ENCODE measurements at places on chromosomes 7 and 10.

DNA sequence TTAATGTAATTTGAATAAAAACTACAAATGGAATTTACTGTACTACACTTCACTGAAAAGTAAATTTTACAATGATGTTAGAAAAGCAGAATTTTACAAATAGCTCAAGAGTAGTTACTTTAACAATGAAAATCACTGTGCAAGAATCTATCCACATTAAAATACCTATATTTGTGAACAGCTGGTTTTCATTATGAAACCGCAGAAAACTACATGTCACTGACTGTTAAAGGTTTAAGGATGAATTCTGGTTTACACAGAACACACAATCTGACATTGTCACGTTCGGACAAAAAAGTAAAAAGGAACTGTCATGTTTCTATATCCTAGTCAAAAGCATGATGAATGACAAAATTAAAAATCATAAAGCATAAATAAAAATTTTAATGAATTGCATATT is 415.3 kb upstream of the PRKCQ start:
- DNase-seq = no peak

- DNase-seq = no peak
Measured at GRCh38 chr7:523347-524336, 4.0 kb upstream of the PDGFA start.

DNA sequence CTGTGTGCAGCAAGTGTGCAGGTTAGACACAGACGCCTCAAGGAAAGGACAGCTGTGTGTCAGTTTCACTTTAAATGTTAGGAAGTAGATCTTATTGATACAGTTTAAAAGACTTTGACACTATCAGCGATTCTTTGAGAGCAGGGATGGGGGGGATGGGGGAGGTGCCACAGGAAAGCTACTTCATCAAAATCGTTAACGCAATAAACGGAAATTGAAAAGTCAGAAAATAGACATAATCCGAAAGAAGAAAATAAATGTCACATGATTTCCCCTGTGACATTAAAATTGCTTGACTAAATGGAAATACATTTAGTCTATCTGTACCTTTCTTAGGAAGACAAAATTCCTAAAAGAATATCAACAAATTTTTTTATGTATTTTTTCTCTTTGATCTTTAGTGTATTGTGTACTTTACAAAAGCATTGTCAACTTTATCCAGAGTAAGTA is 476 bp upstream of the ZNF33B start:
- DNase-seq = peak; percentile 25

GRCh38 chr7:79454361-79454960 is 994 bp upstream of the MAGI2 start:
- no peak for DNase-seq
